RCC 7860 (cell line): ENCODE measurements at places on chromosomes 12 and 14.

DNA sequence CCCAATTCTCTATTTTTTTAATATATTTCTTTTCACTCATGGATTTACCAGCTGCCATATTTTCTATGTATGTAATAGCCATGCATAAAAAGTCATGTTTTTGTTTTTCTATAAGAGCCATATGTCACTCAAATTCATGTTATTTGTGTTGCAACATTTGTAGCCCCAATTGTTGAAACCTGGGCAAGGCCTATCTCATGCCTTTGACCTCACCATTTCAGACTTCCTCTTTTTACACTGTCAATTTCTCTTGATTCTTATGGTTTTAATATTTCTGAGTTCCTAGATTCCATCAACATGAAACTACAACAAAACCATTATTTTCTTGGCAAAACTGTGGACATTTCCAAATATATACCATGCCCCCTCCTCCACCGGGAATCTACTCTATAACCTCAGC is 647.5 kb downstream of the C12orf50 start:
- DNase-seq, result no peak

- DNase-seq, result no peak
These were observed 5.9 kb downstream of the DDHD1 start for GRCh38 chr14:53147208-53147607.

DNA sequence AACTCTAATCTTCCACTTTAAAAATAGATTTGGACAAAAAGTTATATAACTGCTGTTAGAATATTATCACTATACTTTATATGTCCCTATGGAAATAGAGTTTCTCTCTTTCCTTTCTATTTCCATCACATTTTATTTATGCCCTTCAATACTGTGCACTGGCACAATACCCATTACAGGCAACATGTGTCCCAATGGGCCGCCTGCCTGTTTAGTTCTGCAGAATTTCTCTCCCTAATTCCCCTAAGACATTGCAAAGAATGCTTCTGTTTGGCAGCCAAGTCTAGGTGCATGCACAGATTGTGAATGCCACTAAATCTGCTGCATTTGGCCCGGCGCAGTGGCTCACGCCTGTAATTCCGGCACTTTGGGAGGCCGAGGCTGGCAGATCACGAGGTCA is 520.4 kb upstream of the FLRT2 start:
- DNase-seq, result no peak

DNA sequence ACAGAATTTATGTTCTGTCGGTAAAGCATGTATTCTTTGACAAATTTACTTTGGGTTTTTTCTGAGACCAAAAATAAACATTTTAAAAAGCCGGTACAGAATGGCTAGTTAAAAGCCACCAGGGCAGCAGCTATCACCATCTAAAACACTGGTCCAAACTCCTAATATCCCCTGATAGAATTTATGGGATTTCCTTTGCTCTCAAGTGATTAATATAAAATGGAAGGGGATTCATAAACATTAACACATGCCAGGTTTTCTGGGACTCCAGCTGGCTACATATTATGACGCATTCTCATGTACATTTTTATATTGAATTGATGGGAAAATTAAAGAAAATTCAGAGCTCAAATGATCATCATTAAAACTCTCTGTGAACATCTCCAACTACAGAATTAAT is 640.8 kb downstream of the C12orf50 start:
- no peak for DNase-seq

- peak; percentile 45 for DNase-seq
These were observed 240.1 kb upstream of the OR4E1 start for GRCh38 chr14:21913759-21914158.

- peak; percentile 31 for DNase-seq
These were observed 6.3 kb upstream of the ITGB7 start for GRCh38 chr12:53213348-53213747.

GRCh38 chr14:54374117-54374884 is 22.5 kb upstream of the CDKN3 start:
- no peak for DNase-seq

DNA sequence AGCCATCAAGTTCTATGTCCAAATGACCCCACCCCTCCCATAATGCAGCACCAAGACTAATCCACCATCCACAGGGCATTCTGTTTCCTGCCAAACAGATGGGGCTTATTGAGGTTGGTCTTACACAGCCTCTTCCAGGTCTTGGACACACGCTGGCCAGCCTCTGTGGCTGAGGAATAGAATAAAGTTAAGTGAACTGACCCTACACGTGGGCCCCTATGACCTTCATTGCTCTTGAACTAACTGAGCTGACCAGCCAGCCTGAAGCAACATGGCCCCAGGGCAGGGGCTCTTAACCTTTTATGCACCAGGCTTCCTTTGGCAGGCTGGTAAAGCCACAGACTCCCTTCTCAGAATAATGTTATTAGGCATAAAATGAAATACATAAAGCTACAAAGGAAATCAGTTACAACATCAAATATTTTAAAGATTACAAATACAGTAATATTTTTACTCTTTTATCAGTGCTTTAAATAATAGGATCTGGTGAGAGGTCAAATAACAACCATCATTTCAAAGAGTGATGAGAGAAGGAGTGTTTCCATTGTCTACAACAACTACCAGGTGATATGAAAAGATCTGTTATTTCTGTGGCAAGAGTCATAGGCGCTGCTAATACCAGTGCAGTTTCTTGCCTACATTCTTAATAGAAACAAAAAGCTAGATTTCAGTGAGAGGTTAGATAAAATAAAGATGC is 192.9 kb upstream of the NUDT4 start:
- no peak for DNase-seq

DNA sequence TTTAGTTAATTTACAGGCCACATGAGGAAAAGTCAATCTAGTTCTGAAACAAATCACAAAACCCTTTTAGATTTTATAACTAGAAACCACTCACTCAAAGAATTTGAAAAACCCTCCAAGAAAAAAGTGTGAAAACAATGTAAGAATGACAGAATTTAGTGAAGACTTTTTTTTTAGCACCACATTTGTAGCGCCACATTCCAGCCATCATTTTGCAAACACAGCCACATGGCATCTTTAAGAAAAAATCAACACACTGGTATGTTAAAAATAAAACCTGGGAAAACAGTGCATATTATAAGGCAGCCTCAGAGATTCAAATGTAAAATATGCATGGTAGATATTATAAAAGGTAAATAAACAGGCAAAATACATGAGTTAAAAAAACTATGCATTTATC is 22.3 kb upstream of the ALX1 start:
- no peak for DNase-seq

GRCh38 chr12:124550123-124551089 is 17.0 kb downstream of the NCOR2 start:
- DNase-seq, result no peak

GRCh38 chr14:59677771-59678231 is 101.2 kb upstream of the CCDC175 start:
- DNase-seq, result no peak

DNA sequence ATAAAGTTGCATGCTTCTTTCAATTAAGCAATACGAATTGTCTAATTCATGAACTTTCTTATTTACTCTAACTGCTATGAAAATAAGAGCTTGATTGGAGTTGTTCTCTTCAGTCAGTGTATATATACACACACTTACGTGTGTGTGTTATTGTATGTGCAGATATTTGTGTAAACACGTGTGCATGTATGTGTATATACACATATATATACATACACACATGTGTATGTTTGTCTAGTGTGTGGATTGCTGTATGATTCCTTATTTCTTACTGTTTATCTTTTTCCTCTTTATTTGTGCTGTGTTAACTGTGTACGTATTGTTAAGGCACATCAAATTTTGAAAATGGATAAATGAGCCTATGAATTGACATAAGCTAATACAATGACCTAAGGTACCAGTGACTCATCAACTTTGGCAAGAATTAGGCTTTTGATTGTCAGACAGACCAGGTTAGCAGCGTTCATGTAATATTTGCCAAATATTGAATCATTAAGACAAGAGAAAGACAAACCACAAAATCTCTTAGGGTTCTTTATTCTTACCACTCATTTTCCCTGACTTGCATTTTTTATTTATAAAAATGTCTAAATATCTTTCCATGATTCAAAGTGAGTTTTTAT is 423.9 kb downstream of the SOX5 start:
- DNase-seq, result no peak

DNA sequence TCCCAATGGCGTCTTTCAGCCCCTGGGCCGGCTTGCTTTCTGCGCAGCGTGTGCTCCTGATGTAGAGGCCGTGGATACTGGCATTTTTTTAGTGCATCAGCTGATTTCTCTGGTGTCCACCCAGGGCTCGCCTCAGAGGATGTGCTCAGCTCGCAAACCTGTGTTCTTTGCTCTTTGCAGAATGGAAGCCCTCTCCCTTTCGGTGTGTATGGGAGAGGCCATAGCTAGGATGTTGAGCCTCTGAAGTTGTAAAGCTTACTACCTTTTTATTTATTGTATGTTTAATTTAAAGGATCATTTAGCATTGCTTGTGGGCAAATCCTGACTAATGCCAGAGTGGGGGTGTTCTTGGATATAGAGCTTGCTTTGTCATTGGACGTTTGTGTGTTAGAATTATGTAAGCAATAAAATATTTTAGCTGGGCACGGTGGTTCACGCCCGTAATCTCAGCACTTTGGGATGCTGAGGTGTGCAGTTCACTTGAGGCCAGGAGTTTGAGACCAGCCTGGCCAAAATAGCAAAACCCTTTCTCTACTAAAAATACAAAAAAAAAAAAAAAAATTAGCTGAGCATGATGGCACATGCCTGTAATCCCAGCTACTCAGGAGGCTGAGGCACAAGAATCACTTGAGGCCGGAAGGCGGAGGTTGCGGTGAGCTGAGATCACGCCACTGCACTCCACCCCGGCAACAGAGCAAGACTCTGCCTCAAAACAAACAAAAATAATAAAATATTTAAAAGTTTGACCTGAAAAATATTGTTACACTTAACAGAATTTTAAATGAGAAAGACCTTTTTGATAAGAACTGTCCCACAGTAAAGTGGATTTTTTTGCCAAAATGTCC is 52.6 kb upstream of the MMP17 start:
- DNase-seq, result no peak

- no peak for DNase-seq
These were observed 201.7 kb downstream of the STXBP6 start for GRCh38 chr14:24848102-24848790.

DNA sequence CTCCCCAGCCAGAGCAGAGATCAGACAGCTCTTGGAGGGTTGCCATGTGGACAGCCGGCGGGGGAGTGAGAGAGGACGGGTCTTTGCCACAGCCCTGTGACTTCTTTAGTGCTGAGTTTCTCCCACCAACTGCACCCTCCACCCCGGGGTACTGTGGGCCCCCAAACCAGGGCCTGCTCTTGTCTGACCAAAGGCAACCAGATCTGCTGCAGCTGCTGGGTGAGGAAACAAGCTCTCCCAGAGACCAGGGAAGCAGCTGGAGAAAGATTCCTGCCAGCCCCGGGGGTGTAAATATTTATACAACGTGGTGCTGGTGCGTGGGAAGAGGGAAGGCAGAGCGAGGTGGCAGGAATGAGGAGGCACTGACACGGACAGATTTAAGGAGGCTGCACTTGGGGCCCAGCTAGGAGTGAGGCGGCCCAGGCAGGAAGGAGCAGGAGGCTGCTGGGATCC is 14.3 kb upstream of the ZFP36L1 start:
- no peak for DNase-seq

GRCh38 chr12:12745576-12746211 is 28.5 kb downstream of the CDKN1B start:
- no peak for DNase-seq

DNA sequence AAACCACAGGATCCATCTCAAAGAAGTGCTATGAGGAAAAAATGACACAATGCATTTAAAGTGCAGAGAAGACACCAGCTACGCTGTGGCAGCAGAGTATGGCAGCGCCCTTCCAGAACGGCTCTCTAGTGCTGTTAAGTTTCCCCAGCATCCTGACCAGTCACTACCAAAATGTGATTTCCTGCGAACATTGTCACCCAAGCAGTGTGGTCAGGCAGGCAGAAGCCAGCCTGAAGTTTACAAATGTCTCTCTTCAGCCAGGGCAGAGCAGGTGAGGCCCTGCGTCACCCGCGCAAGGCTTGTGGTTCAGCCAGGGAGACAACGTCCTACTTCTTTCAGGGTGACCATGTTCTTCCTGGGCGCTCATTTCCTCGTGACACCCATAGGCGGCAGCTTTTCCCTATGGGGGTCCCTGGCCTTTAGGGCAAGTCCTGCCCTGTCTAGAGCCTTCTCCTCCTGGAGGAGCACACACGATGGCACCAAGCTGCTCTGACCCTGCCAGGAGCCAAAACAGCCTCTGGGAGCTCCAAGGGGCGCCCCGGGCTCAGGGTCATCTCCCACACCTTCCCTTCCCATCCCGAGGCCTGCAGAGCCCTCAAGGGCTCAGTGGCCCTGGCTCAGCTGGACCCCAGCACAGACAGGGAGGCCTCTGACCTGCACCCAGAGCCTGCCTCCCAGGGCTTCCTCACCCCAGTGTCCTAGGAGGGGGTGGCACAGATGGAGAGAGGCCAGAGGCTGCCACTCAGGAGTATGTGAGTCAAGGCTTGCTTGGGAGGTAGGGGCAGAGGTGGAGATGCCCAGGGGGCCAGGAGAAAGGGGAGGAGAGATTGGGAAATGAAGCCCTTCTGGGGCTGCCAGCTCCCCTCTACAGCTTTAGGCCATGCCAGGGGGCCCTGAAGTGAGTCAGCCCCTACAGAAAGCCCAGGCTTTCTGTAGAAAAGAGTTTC is 41.9 kb downstream of the PSMA6 start:
- DNase-seq, result no peak

DNA sequence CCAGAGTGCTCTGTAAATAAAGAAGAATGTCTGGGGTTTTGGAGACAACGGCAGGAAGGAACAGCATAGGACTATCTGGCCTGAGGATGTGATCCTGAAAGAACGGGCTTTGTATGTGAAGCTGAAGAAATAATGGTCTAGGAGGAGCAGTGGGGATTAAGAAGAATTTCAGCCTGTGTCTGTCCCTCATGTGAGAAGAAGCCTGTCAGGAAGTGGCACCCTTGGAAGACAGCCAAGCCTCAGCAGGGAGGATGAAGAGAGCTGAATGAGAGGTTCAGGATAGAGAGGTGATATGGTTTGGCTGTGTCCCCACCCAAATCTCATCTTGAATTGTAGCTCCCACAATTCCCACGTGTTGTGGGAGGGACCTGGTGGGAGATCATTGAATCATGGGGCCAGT is 56.9 kb upstream of the TCL1A start:
- DNase-seq, result no peak

DNA sequence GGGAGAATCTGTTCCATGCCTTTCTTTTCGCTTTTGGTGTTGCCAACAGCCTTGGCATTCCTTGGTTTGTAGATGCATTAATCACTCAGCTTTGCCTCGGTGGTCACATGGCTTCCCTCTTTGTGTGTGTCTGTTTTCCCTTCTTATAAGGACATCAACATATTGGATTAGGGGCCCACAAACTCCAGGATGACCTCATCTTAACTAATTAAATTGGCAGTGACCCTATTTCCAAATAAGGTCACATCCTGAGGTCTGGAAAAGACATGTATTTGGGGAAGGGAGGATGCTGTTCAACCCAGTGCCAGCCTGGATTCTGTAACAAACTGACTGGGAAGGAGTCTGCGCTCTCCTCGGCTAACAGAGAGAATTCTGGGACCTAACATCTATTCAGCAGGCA is 365.7 kb upstream of the FKBP4 start:
- DNase-seq, result no peak

- DNase-seq, result no peak
These were observed 32.0 kb downstream of the TC2N start for GRCh38 chr14:91835197-91835919.
